Activated CD4-positive, alpha-beta memory T cell treated with anti-CD3 and anti-CD28 coated beads for 36 hours (primary cell): ENCODE measurements at places on chromosomes 4 and X.

GRCh38 chr4:2371765-2372487 is 46.5 kb downstream of the ZFYVE28 start:
- H3K36me3 ChIP-seq: peaks cover 12% of the 10 kb centered on the region
- no peaks in the 10 kb centered on the region for H3K27me3 ChIP-seq
- no peak for DNase-seq
- H3K27ac ChIP-seq: no peak overlapping the region

- DNase-seq: no peak
- no peak overlapping the region for H3K4me3 ChIP-seq
- H3K27me3 ChIP-seq: no peaks in the 10 kb centered on the region
- peak overlapping the region; percentile 72 for H3K27ac ChIP-seq
Observed at GRCh38 chr4:184310881-184311709, 93.4 kb upstream of the ENPP6 start.

GRCh38 chr4:180169394-180169793 is 2073.8 kb upstream of the TENM3 start:
- no peaks in the 10 kb centered on the region for H3K27me3 ChIP-seq
- no peaks in the 10 kb centered on the region for H3K4me1 ChIP-seq
- no peaks in the 10 kb centered on the region for H3K36me3 ChIP-seq
- DNase-seq: no peak
- H3K4me3 ChIP-seq: no peak overlapping the region

DNA sequence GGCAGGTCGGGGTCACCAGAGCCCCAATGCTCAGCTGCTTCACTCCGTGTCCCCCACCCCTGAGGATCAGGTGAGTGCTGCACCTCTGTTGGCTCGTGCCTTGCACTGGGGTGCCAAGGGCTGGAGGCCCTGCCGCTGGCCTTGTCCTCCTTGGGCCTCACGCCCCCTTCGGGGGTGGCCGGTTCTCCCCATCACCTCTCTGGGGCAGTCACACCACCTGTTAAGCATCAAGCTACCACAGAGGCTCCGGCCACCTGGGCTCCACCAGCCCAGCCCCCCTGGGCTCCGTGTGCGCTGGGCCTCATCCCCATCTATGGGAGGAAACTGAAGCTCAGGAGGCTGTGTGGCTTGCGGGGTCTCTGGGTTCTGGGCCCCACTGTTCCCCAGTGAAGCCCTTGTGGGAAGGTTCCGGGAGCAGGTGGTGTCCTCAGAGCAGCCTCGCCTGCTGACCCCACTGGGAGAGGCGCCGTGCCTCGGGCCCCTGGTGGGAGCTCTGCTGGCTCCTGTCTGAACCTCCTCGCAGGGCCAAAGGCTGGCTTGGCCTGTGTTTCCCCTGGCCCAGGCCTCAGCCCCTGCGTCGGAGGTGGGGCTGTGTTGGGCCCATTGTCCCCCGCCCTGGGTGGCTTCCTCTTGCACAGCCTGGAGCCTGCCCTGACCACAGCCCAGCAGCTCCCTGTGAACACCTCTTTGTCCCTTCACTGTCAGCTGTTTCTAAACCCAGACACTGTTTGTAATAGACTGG is 30.8 kb downstream of the DOK7 start:
- H3K4me1 ChIP-seq: no peaks in the 10 kb centered on the region
- peaks cover 22% of the 10 kb centered on the region for H3K27me3 ChIP-seq
- H3K27ac ChIP-seq: no peak overlapping the region
- no peak overlapping the region for H3K4me3 ChIP-seq

DNA sequence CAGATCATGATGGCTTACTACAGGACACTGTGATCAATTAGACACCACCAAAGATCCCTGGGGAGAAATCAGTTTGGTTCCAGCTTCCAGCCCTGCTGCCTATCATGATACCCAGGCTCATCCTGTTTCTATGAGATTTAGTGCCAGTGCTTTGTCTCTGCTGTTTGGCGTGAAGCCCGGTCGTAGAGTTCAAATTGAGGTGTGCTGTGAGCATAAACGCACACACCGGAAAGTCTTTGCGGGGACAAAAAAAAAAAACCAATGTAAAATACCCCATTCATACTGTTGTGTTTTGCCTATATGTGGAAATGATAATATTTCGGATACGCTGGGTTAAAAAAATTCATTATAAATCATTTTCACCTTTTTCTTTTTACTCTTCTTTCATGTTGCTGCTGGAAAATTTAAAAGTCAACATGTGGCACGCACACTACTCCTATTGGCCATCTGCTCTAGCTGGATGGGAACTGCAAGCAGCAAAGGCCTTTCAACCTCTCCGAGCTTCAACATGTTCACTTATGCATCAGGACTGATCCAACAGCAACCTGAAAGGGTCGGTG is 607 bp upstream of the DKC1 start:
- H3K27ac ChIP-seq: peak overlapping the region; percentile 91
- peaks cover 32% of the 10 kb centered on the region for H3K4me1 ChIP-seq
- peak overlapping the region; percentile 85 for H3K4me3 ChIP-seq

DNA sequence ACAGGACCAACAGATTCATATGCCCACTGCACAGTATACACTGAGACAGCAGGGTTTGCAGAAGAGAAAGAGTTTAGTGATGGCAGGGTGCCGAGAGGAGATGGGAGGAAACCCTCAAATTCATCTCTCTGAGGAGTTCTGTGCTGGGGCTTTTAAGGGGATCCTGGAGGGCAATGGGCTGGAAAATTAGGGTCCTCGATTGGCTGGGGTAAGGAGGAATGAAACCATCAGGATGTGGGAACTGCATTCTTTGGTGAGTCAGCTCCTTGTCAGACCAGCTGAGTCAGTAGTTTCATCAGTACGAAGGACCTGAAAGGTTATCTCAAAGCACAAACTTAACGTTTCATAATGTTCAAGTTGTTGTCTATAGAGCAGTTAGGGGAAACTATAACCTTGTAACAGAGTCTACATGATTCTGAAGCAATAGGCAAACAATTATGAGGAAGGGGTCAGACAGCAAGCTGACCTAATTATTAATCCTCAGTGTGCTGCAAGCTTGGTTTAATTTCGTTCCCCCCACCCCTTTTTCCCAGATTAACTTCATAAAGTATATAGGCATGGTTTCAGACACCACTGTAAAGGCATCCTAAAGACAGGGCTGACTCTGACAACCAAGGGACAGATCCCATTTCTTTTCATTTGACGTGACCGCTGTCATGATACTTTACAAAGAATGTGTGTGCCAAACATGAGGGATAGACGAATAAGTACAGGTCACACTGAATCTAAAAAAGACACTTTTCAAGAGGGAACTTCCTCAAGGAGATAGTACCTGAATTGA is 1.5 kb upstream of the MSMO1 start:
- peak overlapping the region; percentile 9 for H3K4me3 ChIP-seq
- peaks cover 10% of the 10 kb centered on the region for H3K36me3 ChIP-seq
- DNase-seq: peak; percentile 32
- H3K27ac ChIP-seq: peak overlapping the region; percentile 77
- H3K4me1 ChIP-seq: peaks cover 21% of the 10 kb centered on the region
- no peaks in the 10 kb centered on the region for H3K27me3 ChIP-seq

- H3K4me3 ChIP-seq: no peak overlapping the region
- H3K36me3 ChIP-seq: no peaks in the 10 kb centered on the region
- DNase-seq: no peak
- H3K27me3 ChIP-seq: no peaks in the 10 kb centered on the region
- no peak overlapping the region for H3K27ac ChIP-seq
- H3K4me1 ChIP-seq: no peaks in the 10 kb centered on the region
Observed at GRCh38 chrX:13791559-13791958, 25.3 kb downstream of the GPM6B start.

GRCh38 chrX:65598559-65599147 is 64.1 kb upstream of the LAS1L start:
- H3K4me3 ChIP-seq: peak overlapping the region; percentile 77
- peaks cover 75% of the 10 kb centered on the region for H3K4me1 ChIP-seq
- H3K36me3 ChIP-seq: no peaks in the 10 kb centered on the region
- H3K27ac ChIP-seq: peak overlapping the region; percentile 91

GRCh38 chrX:149506349-149506748 is 1.2 kb upstream of the IDS start:
- no peak overlapping the region for H3K4me3 ChIP-seq
- peak overlapping the region; percentile 33 for H3K27ac ChIP-seq
- peaks cover 4% of the 10 kb centered on the region for H3K36me3 ChIP-seq
- H3K4me1 ChIP-seq: peaks cover 13% of the 10 kb centered on the region

DNA sequence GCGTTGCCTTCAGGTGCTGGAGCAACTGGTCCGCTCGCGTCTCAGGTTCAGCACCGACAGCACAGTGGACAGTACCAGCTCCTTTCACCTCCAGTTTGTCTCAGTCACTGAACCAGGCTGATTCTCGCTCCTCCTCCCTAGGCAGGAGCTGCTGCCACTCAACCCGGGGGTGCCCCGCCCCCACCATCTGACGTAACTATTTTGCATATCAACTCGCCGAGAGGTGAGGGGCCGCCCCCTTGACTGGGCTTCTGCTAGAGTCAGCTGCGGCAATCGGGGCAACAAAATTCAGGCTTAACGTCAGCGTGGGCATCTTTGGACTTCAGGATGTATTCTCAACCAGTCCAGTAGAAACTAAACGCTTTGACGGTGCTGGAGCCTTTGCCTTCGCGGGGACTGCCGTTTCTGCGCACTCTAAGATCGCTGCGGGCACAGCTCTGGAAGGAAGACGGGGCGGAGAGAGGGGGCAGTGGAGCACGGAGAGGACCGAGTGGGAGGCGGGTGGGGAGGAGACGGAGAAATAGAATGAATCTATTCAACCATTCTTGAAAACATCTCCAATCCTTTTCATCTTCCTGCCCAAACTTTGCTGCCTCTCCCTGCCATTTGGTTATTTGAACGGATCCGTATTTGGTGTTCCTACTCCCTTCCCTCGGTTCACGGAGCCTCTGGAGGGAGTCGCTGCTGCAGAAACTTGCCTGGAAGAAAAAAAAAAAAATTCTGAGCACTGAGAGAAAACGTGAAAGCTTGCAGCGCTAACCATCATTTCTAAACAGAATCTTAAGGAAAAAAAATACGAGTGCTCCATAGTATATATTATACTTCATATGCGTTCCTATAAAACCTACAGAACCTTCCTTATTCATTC is at the start of gene FSTL5:
Gene FSTL5, minus strand, starts transcription at position 109 of the 868 bp plus-strand sequence. CDS start 52,604 bp downstream, outside the sequence.
- peaks cover 4% of the 10 kb centered on the region for H3K4me1 ChIP-seq
- H3K36me3 ChIP-seq: no peaks in the 10 kb centered on the region
- peaks cover 3% of the 10 kb centered on the region for H3K27me3 ChIP-seq
- DNase-seq: peak; percentile 57

DNA sequence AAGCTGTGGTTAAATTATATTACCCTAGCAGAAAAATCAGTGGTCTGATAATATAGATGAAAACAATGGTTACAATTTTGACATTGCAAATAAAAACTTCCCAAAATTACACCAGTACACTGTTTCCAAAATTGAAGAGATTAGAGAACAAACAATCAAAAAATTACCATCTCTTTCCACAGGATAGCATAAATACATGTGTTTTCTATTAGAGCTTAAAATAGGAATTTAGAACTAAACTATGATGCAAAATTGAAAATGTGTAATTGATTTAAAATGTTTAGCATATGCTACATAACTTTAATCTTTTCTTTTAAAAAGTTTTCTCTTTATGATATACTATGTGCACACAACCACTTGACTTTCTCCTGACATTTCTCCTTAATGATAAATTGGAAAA is 6.7 kb downstream of the EDNRA start:
- H3K36me3 ChIP-seq: no peaks in the 10 kb centered on the region
- no peak overlapping the region for H3K4me3 ChIP-seq
- peaks cover 3% of the 10 kb centered on the region for H3K27me3 ChIP-seq
- no peak for DNase-seq
- no peak overlapping the region for H3K27ac ChIP-seq

- no peaks in the 10 kb centered on the region for H3K27me3 ChIP-seq
- H3K4me1 ChIP-seq: no peaks in the 10 kb centered on the region
- H3K36me3 ChIP-seq: no peaks in the 10 kb centered on the region
- no peak overlapping the region for H3K27ac ChIP-seq
- peak; percentile 42 for DNase-seq
Observed at GRCh38 chr4:17347445-17347844, 164.4 kb downstream of the QDPR start.

- H3K36me3 ChIP-seq: no peaks in the 10 kb centered on the region
- H3K27me3 ChIP-seq: no peaks in the 10 kb centered on the region
- DNase-seq: no peak
- H3K4me1 ChIP-seq: no peaks in the 10 kb centered on the region
- H3K4me3 ChIP-seq: no peak overlapping the region
Observed at GRCh38 chr4:21811565-21811964, 137.0 kb downstream of the KCNIP4 start.

DNA sequence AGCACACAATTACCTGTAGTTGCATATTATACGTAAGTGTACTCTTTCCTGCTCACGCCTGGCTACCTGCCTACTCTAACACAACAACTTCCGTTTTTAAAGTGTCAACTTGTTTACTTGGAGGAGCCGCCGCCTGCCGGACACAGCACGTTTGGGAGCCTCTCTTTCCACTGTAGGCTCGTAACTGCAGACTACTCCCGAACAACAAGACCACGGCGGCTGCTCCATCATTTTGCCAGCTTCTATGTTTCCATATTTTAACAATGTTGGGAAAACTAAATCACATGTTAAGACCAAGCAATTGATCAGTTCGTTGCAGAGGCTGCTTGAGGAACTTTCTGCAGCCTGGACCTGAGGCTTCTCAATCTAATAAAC is 841 bp downstream of the MTNR1A start:
- no peaks in the 10 kb centered on the region for H3K4me1 ChIP-seq
- H3K4me3 ChIP-seq: no peak overlapping the region
- H3K27me3 ChIP-seq: peaks cover 23% of the 10 kb centered on the region
- no peak for DNase-seq
- H3K36me3 ChIP-seq: no peaks in the 10 kb centered on the region

GRCh38 chrX:19731307-19731820 is 156.0 kb downstream of the SH3KBP1 start:
- DNase-seq: no peak
- peaks cover 76% of the 10 kb centered on the region for H3K4me1 ChIP-seq
- peaks cover 1% of the 10 kb centered on the region for H3K36me3 ChIP-seq
- no peak overlapping the region for H3K27ac ChIP-seq

DNA sequence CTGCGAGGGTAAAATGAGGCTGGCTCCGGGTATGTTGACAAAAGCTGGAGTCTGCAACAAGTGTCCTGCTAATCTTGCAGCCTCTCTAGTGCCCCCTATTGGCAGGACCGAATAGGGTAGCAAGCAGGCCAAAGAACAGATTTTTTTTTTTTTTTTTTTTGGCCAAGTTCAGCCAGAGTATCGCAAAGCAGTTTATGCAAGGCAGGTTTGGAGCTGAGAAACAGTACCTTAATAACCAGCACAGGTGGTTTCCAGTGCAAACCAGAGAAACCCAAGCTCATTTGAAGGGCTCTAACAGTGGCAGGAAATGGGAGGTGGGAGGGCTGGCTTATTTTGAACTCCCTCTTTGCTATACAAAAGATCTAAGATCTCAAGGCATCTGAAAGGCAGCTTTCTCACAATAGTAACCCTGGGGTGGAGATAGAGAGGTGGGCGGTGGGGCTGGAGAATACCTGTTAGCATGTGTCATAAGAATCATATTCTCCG is 38.2 kb upstream of the OCIAD2 start:
- no peak overlapping the region for H3K27ac ChIP-seq
- H3K4me1 ChIP-seq: peaks cover 9% of the 10 kb centered on the region

- no peaks in the 10 kb centered on the region for H3K36me3 ChIP-seq
- H3K27me3 ChIP-seq: no peaks in the 10 kb centered on the region
- no peak overlapping the region for H3K4me3 ChIP-seq
- H3K27ac ChIP-seq: no peak overlapping the region
- DNase-seq: no peak
Observed at GRCh38 chr4:181529537-181529936, 713.7 kb upstream of the TENM3 start.
